Activated naive CD4-positive, alpha-beta T cell treated with Interleukin-2 at 50 U/mL for 16 hours (primary cell): ENCODE measurements at places on chromosomes 4 and X.

DNA sequence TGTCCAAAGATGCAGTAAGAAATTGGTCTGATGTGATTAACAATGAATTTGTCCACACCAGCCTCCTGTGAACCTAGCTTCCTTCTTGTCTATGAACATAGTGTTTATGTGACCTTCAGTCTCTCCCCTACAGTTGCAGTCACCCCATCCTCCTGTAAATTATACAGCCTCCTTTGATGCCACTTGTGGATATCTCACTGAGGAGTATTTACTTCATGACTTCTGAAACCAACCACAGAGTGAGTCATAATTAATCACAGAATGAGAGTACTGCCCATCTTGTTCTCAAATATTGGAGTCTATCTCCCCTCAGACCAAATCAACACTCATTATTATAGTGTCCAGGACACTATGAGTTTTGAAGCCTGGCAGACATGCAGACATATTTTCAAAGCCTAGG is 27.3 kb upstream of the XAGE2 start:
- no peak for DNase-seq

GRCh38 chrX:3712051-3712869 is 1.2 kb downstream of the PRKX start:
- peak; percentile 5 for DNase-seq

GRCh38 chrX:70066646-70067045 is 4.4 kb downstream of the OTUD6A start:
- DNase-seq = no peak

GRCh38 chrX:1316527-1316926 is 20.1 kb upstream of the IL3RA start:
- DNase-seq = peak; percentile 21

DNA sequence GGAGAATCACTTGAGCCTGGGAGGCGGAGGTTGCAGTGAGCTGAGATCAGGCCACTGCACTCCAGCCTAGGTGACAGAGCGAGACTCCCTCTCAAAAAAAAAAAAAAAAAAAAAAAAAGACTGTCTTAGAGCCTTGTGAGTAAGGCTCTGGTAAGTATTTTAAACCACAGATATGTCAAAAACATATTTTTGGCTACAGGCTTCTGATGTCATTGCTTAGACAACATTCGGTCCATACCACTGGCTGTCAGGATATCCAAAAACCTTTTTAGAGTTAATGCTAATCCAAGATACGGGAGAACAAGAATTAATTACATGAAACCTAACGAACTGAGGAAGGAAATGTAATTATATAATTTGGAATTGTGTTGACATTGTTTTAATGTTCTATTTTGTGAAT is 999.5 kb upstream of the PABPC4L start:
- no peak for DNase-seq

DNA sequence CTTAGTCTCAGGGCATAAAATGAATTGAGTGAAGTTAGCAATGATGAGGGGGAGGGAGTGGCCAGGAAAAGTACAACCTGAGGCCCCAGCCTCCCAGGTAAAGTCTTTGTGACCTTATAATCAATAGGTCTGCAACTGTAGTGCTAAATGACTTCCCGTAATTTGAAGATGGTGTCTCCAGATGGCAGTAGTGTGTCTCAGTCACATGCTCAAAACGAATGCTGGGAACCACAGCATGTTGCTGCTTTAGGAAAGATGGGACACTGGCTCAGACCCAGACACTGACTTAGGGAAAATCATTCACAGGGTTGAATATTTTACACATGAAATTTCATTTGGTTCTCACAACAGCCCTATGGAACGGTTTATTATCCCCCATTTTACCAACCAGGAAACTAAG is 10.3 kb downstream of the SRPX2 start:
- DNase-seq = no peak

DNA sequence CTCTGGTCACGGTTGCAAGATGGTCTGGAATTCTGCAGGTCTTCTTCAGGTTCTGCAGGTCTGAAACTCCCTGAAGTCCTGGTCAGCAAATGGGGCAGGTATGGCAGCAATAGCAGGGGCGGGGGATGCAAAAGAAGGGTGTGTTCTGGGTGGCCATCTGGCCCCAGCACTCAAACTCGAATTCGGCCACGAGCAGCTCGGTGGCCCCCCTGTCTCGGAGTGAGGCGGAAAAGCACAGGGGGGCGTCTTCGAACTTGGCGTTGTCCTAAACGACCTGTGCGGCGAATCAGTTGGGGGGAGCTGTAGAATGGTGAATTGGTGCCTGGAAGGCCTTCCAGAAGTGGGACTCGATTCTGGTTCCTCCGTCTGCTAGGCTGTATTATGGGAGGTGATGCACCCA is 2.1 kb downstream of the RTL5 start:
- DNase-seq = no peak

DNA sequence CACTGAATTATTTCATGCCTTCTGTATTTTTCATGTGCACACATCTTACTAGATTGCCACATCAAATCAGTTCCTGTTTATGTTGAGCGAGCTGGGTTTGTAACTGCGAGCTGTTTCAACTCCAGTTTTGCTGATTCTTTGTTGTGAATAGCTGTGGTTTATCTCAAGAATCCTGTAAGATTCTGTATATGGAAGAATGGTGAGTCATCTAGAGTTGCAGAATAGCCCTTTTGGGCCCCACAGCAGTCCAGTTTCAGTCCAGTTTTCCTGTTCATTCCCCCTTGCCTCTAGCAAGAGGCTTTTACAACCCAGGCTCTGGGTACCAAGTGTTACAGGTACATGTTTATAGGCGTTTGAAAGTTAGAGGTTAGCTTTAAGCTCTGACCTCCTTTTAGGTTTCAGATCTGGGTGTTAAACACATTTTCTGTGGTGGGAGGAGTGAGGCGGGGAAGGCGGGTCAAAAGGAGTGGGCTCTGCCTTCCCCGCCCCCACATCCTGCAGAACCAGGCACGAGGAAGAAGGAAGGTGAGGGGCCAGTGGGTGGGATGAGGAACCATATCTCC is 32.7 kb downstream of the TBC1D14 start:
- DNase-seq = peak; percentile 59

GRCh38 chr4:83276299-83277040 is 8.1 kb downstream of the COQ2 start:
- DNase-seq = no peak

DNA sequence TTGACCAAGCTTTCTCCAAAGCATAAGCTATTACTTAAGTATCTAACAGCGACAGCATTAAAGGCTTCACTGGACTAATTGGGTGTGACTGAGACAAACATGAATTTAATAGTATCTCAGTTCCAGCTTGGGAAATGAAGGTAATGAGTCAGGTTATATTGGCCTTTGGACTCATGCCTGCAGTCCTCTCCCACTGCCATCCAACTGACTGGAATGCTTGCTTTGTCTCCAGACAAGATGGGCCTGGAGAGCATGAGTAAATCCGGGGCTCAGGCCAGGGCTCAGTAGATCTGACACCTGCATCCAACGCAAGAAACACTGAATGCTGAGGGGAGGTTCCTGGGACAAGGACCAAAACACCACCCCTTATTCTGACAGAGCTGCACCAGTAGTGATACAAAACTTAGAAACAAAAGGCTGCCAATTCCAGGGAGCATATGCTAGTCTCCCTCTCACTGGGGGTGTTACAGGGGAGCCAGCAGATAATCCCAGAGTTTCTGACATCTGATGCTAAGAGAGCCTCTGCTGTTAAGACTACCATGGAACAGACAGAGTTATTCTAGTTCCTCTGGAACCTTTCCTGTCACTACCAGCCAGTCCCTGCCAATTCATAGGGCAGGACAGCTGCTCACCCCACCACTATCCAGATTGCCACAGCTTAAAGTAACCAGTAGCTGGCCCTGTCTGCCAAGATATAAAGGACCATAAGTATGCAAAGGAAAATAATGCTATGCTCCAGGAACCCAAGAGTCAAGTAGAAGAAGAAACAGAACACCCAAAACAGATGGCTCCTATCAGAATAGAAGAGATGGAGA is 293.8 kb downstream of the IQCM start:
- DNase-seq = no peak

- DNase-seq = no peak
Measured at GRCh38 chr4:88958080-88958479, 98.9 kb downstream of the FAM13A start.

GRCh38 chrX:120350450-120351138 is 11.3 kb upstream of the ATP1B4 start:
- DNase-seq = no peak

DNA sequence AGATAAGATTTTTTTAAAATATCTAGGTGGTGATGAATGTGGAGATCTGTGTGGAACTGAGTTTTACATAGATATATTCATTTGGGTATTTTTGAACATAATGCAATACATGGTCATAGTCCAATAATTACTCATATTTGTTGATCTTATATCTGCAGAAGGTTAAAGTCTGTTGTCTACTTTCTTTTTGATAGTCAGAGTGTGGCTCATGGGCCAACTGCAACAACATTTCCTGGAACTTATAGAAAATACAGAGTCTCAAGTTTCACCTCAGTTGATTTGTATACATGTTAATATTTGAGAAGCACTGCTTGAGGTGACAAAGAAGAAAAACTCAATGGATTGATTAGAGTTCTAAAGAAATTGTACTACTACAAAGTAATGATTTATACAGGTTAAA is 408.4 kb downstream of the ARAP2 start:
- DNase-seq = no peak

- no peak for DNase-seq
Measured at GRCh38 chr4:137952116-137952515, 290.0 kb downstream of the SLC7A11 start.

GRCh38 chr4:142021181-142021580 is 384.8 kb downstream of the IL15 start:
- DNase-seq = no peak

DNA sequence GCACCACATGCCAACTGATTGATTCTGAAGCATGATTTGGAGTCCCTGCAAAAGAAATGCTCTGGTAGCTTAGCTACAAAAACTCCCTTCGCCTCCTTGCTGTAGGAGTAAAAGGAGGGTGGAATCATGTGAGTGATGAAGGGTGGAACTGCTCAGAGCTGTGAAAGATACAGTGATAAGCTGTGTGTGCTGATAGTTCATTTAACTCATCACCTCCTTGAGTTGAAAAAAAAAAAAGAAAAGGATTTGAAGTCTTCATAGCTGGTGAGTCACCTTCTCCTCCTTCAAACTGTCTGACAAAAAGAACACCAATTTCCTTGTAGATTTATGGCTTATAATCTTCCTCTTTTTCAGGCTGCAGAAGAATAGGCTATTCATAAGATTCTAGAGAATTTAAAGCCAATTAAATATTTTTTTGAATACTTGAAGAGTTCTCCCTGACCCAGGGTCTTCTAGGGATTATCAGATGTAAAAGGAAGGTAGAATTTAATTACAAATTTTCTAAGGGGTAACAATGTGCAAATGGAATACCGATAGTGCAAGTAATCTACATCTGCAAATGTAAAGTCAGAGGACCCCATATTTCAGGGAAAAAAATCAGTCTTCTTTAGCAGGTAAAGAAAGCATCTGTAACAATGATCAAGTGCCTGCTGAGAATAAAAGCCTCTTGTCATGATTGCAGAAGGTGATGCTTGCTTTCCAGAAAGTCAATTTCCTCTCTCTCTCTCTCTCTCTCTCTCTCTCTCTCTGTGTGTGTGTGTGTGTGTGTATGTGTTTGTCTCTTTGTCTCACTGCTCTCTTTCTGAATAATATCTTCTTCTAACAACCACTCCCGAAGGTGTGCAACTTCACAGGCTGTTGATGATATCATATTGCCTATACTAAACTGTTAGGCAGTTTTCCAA is 208.8 kb upstream of the VEGFC start:
- no peak for DNase-seq

GRCh38 chr4:142043509-142043908 is 407.1 kb downstream of the IL15 start:
- no peak for DNase-seq

DNA sequence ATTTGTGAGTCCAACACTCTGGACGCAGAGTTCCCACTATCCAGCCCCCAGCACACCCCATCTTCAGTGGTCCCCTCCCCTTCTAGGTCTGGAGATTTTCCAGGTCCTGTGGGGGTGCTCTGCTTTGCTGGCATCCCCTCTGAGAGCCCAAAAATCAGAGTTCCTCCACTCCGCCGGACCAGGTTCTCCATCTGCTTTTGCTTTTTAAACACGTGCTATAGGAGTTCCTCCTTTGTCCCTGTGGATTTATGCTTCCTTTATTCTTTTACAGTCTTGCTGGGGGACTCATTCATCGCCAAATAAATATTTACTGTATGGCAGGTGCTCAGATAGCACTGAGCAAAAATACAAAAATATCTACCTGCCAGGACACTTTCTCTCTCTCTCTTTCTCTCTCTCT is 324.7 kb downstream of the STK32B start:
- no peak for DNase-seq

DNA sequence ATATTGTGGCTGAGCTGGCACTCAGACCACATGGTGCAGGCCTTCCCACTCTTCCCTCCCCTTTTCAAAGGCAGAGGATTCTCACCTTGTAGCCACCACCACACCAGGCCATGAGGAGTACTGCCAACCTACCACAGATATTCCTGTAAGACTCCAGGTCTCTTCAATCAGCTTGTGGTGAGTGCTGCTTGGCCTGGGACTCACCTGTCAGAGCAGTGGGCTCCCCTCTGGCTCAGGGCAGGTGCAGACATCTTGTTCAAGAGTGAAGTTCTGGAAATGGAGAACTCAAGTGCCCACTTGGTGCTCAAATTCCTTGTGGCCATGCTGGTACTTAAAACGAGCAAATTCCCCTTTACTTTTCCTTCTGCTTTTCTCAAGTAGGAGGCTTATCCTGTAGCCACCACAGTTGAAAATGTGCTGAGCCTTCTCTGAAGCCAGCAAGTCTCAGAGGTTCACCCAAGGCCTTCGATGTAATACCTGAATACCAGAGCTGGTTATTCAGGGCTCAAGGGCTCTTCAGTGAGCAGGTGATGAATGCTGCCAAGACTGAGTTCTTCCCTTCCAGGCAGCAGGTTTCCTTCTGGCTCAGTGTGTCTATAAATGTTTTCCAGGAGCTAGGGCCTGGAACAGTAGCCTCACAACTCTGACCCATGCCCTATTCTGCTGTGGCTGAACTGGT is 212.9 kb downstream of the TEX13C start:
- no peak for DNase-seq

DNA sequence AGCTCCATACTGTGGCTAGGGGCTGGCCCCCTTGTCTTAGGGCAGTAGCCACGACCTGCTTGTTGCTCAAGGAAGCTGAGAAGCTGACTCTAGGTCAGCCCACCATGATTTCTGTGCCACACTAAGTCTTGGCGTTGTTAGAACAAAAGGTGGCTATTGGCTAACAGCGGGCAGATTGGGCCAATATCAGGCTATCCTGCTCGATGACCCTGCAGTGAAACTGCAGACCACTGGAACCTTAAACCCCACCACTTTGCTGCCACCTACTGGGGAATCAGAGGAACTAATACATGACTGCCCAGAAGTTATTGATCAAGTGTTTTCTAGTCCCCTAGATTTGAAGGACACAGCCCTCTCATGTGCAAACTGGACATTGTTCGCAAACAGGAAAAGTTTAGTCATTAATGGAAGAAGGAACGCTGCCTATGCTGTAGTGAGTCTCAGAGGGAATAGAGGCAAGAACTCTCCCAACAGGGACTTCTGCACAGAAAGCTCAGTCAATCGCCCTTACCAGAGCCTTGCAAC is 17.0 kb upstream of the PAPSS1 start:
- DNase-seq = peak; percentile 31

GRCh38 chr4:42150653-42151567 is 1.5 kb downstream of the BEND4 start:
- DNase-seq = no peak

GRCh38 chr4:168503652-168504362 is 7.0 kb downstream of the PALLD start:
- DNase-seq = no peak

GRCh38 chr4:69323284-69323683 is 43.0 kb downstream of the UGT2B28 start:
- no peak for DNase-seq
